ENCODE measurements at places on chromosomes 2 and 18. TPM values are rescaled to one million over a fixed set of nuclear protein-coding genes. Genes with fewer than 3 reads are reported as not detected.
A peak's percentile ranks its signal among the peaks of the same experiment; 100 is the strongest.

GRCh38 chr2:32262105-32262504 lies 2.6 kb downstream of the NLRC4 start:
- no peaks in the 10 kb centered on the region for H3K4me1 ChIP-seq
- H3K36me3 ChIP-seq = no peaks in the 10 kb centered on the region
- DNase-seq = no peak
- no peak overlapping the region for H3K4me3 ChIP-seq
- H3K27me3 ChIP-seq = no peaks in the 10 kb centered on the region
- no peak overlapping the region for H3K27ac ChIP-seq

- peak overlapping the region; percentile 44 for H3K27ac ChIP-seq
- no peak overlapping the region for H3K4me3 ChIP-seq
- no peak for DNase-seq
Measured at GRCh38 chr2:197259470-197259999, 51.0 kb downstream of the ANKRD44 start.

DNA sequence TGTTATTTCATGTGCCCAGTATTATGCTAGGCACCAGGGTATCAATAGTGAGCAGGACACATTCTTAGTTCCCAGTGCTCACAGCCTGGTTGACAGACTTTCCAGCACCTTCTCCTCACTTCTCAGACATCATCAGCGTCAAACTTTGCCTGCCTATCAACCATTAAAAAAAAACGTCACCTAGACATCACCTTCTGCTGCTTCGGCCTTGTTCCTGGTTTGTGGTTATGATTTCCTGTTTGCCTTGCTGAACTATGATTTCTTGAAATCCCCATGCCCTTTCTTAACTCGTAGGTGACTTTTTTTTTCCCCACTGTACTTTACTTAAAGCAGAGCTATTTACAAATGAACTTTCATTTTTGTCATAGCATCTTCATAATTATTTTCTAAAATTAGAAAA lies 60.4 kb upstream of the NABP1 start:
- H3K27me3 ChIP-seq = no peaks in the 10 kb centered on the region
- no peaks in the 10 kb centered on the region for H3K36me3 ChIP-seq
- H3K27ac ChIP-seq = peak overlapping the region; percentile 84
- H3K4me1 ChIP-seq = peaks cover 22% of the 10 kb centered on the region

RNF152 gene
- not detected for polyA plus RNA-seq

Measured in naive thymus-derived CD4-positive, alpha-beta T cell (primary cell).